ENCODE measurements at places on chromosomes 2 and 18.

DNA sequence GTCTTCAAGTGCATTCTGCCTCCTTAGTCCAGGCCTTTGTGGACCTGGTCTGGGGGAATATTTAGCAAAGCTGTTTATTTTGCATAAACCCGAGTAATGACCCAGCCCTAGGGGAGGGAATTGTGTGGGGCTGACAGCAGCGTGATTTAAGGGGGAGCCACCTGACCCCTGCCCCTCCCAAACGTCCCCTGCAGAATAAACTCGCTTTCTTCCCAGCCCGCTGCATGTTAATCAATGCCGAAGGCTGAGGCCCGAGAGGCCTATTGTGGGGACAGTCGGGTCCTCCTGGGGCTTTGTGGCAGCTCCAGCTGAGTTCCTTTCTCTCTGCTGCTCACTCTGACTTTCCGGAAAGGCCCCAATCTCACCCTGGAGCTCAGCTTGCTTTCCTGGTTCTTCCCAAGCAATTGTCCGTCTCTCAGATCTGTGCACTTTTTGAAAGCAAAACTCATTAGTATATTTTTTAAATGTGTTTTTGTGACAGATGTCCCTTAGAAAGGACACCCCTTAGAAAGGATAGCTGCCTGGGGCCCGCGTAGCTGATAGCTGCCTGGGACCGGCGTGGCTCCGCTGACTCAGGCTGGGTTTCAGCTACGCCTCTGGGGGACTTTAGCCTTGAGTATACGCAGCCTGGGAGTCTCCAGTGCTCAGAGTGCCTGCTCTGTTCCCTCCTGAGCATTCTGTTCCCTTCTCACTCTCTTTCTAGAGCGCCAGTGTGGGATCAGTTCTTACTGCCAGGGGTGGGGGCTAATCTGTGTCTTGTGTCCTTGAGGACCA lies 158.3 kb downstream of the GLI2 start:
- no peak for DNase-seq

GRCh38 chr2:214477305-214477704 lies 66.5 kb downstream of the VWC2L start:
- no peak for DNase-seq

DNA sequence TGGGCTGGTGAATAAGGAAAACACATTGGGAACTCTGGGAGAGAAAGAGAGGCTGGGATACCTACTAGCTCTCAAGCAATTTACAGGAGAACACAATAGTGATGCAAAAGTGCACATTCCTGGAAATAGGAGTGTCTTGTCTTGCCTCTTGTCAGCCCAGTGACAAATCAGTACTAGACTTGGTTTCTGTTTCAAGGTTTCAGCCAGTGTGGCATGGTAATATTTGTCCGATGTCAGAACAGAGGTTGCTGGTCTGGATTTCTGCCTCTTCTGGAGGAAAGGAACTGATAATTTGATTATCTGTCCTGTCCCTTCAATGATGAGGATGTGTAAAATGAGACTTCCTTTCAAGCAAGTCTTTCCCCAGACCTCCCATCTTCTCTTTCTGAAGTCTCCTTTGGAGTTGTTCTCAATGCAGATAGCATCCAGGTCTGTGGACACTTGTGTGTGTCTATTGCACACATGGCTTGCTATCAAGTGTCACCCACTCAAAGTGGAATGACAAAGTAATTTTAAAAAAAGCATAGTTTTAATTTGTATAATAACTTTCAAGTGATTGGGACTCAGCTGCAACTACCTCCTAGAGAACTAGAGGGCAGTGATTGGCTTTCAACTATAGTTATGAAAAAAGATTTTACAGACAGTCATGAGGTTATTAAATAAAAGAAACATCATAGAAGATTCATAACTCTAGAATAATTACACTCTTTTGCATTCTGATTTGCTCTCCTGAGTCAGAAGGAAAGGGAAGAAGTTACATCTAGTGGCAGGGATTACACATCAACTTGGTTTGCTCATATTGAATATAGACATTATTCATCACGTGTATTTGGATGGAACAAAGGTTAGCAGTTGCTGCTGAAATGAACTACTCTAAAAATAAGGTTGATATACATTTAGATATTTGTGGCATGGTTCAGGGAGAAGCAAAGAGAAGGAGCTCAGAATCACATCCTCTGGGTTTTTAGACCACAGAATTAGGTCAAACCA lies 4.5 kb downstream of the GPR39 start:
- no peak for DNase-seq

- DNase-seq: no peak
These were observed 85.8 kb downstream of the RDH14 start for GRCh38 chr2:18474700-18475099.

GRCh38 chr2:188134241-188134640 lies 157.4 kb upstream of the GULP1 start:
- no peak for DNase-seq

Measured in GM12865 (cell line).